ENCODE measurements at places on chromosomes 2 and 18.

GRCh38 chr2:68157002-68157401 lies 686 bp upstream of the PNO1 start:
- DNase-seq, result no peak

GRCh38 chr2:225288986-225289385 lies 110.5 kb upstream of the NYAP2 start:
- no peak for DNase-seq

GRCh38 chr2:179261151-179261825 lies 3.3 kb downstream of the SESTD1 start:
- no peak for DNase-seq

DNA sequence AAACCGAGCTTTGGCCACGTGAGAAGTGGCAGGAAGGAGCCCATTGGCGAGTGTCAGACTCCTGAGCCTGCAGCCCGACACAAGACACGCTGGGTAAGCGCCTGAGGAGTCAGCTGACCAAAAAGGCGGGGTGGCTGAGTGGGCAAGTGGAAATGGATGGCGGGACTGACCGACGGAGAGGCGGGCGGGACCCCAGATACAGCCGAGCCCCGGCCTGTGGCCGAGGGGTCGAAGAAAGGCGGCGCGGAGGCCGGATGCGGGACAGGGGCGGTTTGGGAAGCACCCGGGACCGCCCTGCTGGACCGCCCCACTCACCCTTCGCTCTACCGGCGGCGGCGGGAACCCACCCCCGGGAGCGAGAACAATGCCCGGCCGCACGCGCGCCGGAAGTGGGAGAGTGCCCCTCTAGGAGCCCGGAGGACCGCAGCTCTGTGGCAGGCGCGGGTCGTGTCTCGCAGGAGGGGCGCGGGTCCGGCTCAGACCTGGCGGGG lies 22.8 kb downstream of the ZSCAN30 start:
- DNase-seq, result no peak

DNA sequence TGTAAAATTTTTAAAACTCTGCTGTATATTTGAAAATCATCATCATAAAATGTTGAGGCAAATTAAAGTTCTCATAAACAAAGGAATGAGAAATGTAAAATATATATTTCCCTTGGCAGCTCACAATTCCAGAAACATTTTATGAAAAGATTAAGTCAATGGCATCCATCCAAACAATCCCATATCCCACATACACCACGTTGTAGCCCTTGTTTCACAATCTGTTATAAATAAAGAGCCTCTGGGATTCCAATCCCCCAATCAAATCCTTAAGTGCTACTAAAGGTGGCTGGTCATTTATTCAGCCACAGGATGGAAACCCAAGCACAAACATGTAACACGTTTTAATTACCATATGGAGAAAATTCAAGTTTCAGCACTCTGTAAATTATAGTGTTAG lies 51.7 kb downstream of the GFPT1 start:
- DNase-seq, result no peak
